ENCODE measurements at places on chromosomes 12 and 14. TPM values are rescaled to one million over a fixed set of nuclear protein-coding genes. Genes with fewer than 3 reads are reported as not detected.

AICDA gene
- total RNA-seq: not detected

WNT1 gene
- not detected for total RNA-seq

PLEKHA5 gene
- total RNA-seq: 31.0 TPM

MYH7 gene
- total RNA-seq: not detected

SERPINA3 gene
- 1.3 TPM for total RNA-seq

SPTB gene
- total RNA-seq: under 0.01 TPM

SLC25A21 gene
- total RNA-seq: under 0.01 TPM

HSPB8 gene
- total RNA-seq: 35.1 TPM

CELA1 gene
- total RNA-seq: not detected

CPSF6 gene
- total RNA-seq: 24.2 TPM
